Psoas muscle (tissue), 8 donors: ENCODE measurements at places on chromosomes 1 and 21. TPM values are rescaled to one million over a fixed set of nuclear protein-coding genes. Genes with fewer than 3 reads are reported as not detected.

The ST6GALNAC3 gene
- polyA plus RNA-seq = 1.9 TPM

The MCOLN3 gene
- 0.06 TPM for polyA plus RNA-seq

The ZNF648 gene
- polyA plus RNA-seq = 0.01 TPM

The SLC6A9 gene
- 0.28 TPM for polyA plus RNA-seq

DNA sequence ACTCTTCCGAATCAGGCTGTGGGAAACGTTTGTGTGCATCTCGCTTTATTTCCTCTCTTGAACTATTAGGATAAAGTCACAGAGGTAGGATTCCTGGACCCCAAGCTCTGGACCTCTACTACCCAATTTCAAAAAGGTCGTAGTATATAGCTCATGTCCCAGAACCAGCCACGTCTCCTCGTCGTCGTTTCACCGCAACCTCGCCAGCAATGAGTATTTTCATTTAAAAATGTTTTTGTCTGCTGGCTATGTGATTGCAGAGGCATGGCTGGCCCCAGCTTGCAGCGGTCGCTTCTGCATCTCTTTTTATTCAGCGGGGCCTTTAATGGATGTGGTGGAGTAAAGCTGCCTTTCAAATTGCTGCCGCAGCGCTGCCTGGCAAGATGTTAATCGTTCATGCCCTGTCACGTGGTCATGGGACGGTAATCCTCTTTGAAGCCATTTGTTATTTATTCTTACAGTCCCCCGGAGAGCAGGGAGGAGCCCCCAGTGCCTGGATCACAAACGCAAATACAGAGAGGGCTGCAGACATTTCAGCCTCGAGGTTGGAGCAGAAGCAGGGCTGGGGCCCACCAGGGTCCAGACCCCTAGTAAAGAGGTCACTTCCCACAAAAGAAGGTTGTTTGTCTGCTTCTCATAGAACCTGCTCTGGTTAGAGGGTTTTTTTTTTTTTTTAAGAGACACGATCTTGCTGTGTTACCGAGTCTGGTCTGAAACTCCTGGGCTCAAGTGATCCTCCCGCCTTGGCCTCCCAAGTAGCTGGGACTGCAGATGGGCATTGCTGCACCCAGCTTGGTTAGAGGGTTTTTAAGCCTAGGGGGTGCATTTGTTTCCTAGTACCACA lies 11.6 kb upstream of the NPHP4 start:
- DNase-seq = no peak

DNA sequence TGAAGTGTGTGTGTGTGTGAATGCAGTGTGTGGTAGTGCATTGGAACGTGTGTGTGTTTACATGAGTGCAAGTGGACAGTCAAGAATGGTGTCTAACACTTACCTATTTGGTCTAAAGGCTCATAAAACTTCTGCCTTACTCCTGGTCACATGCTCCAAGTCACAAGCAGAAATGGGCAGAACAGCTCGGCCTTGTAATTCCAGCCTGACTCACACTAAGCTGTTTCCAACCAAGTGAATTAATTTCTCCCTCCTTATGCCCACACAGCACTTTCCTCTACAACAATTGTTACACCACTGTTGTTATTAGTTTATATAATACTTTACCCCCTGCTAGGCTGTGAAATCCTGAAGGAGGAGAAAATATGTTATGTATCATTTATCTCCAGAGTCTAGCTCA lies 43.8 kb downstream of the DDR2 start:
- no peak for DNase-seq

GRCh38 chr1:38074302-38074677 lies 27.7 kb upstream of the POU3F1 start:
- DNase-seq = no peak

- no peak for DNase-seq
These were observed 115.1 kb upstream of the TMEM51 start for GRCh38 chr1:15038232-15039016.

- no peak for DNase-seq
These were observed 191.3 kb downstream of the BACH1 start for GRCh38 chr21:29490016-29490415.

- no peak for DNase-seq
These were observed 103.5 kb upstream of the TLR5 start for GRCh38 chr1:223246476-223247112.
